Left renal pelvis (tissue), 4 donors: ENCODE measurements at places on chromosomes 7 and 10.

GRCh38 chr10:70832852-70833528, 17.2 kb downstream of the SGPL1 start:
- no peak for DNase-seq

- no peak for DNase-seq
Measured at GRCh38 chr7:121420976-121421375, 24.9 kb upstream of the FAM3C start.

- no peak for DNase-seq
Measured at GRCh38 chr7:135224027-135224426, 9.6 kb upstream of the STRA8 start.

DNA sequence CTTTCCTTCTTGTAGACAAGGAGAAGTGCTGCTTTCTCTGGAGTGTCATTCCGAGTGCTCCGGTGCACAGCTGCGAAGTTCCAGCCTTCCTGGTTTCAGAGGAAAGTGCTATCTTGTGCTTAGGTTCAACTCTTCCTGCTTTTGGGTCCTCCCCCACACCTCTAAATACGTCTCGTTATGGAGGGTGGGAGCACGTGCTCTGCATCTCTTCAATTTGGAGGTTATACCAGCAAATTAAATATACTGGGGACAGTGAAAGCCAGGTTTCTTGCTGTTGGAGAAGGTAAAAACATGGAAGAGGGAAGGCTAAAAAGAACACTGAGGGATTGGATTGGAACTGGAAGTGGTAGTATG, 2.4 kb upstream of the ESYT2 start:
- DNase-seq, result no peak

DNA sequence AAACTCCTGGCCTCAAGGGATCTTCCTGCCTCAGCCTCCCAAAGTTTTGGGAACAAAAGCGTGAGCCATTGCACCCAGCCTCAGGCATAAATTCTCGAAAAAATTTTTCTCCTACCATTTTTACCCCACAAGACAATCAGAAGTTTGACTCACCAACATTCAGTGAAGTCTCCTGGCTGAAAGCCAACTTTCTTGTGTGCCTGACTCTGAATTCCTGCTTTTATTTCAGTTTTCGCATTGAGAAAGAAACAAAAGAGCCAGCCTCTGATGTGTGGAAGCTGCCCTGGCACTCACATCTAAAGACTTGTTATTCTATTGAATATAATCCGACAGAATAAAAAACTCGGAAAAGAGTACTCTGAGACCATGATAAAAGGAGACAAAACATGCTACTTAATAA, 402.9 kb downstream of the MAGI2 start:
- DNase-seq, result no peak

GRCh38 chr7:29044554-29044953, 86.4 kb upstream of the TRIL start:
- DNase-seq, result no peak

DNA sequence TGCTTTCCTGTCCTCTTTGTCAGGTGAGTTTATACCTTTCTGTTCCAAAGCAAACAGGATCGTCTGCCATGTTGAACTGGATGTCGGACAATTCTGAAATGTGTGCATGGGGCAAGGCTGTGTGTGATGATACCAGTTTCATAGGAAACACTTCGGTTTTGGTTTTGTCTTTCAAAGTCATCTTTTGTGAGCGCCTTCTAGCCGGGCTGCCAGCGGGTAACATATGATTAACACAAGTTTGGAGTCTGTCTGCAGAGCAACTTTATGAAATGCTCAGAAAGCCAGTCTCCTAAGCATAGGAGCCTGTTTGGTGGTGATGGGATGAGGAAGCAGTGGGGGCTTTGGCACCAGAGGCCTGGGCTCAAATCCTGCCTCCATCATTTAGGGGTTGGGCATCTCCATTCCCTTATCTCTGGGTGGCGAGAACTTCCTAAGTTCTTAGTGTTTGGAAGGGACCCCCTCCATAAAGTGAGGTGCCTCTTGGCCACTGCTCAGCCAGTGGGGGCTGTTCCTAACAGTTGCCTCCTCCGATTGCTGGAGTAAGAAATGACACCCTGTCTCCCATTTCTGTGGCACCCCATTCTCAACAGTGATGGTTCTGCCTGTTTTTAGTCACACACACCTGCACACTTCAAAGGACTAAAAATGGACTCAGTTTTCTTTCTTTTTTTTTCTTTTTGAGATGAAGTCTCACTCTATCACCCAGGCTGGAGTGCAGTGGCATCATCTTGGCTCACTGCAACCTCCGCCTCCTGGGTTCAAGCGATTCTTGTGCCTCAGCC, 36.8 kb downstream of the CUX1 start:
- no peak for DNase-seq

GRCh38 chr10:119398996-119399395, 143.5 kb downstream of the RGS10 start:
- no peak for DNase-seq

GRCh38 chr7:130994378-130995115, 260.5 kb upstream of the KLF14 start:
- no peak for DNase-seq

DNA sequence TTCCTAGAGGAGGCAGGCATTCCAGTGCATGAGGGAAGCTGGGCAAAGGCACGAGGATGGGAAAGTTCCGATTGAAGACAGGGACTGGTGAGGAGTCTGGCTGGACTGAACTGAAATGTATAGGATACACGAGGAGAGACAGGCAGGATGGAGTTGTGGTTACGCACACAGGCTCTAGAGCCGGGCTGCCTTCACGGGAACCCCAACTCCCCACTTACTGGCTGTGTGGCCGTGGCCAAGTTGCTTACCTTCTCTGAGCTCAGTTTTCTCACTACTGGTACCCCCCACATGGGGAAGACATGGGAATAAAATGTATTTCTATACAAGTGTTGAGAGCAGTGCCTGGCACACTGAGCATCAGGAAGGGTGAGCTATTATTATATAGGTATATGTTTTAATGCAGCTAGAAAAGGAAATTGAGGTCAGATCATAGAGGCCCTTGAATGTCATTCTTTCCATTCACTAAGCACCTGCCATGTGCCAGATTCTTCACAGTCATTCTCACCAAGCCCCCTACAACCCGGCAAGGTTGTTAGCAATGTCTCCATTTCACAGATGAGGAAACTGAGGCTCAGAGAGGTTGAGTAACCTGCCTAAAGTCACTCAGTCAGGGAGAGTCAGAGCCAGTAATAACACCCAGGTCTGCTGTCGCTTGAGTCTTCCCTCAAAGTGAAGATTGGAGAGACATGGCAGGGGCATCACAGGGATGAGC, 9.7 kb downstream of the CHST3 start:
- no peak for DNase-seq
